ENCODE measurements at places on chromosomes 11 and 22.

DNA sequence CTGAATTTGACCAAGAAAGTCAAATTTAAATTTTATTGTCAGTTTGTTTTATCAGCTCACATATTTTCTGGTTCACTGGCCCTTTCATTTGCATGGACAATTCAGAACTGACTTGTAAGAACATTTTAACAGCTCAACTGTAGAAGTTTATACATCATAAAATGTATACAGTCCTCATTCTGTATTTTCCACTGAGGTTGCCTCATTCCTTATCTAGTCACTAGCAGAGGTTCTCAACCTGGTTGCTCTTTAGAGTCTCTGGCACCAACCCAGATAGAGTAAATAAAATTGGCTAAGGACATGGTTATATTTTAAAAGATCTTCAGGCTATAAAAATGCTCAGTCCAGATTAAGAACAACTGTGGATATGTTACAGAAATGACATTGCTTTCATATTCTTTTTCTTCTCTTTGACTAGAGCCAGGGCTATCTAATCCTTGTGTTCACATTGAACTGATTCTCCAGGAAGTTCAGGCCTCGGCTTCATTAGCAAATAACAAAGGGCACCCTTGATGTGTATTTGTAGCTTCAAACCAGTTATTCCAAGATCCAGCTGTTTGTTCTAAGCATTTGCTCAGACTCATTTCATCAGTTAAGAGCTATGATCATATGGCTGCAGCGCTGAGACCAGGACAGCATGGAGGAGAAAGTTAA lies 782.5 kb downstream of the ETS1 start:
- DNase-seq = no peak

DNA sequence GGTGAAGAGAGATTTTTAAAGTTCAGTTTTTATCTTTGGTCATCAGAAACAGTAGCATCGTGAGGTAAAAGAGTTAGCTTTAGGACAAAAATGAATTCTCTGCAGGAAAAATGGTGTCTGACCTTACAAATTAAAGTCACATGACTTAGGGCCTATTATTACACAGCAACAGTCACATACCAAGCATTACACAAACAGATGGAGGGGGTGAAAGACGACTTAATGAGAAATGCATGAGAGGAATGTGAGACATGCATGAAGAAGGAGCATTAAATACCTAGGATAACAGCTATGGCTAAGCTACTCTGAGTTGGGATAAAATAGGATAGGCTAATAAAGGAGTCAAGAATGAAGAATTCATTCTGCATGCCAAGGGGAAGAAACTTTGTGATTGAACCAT lies 77.5 kb downstream of the BLID start:
- DNase-seq = no peak

DNA sequence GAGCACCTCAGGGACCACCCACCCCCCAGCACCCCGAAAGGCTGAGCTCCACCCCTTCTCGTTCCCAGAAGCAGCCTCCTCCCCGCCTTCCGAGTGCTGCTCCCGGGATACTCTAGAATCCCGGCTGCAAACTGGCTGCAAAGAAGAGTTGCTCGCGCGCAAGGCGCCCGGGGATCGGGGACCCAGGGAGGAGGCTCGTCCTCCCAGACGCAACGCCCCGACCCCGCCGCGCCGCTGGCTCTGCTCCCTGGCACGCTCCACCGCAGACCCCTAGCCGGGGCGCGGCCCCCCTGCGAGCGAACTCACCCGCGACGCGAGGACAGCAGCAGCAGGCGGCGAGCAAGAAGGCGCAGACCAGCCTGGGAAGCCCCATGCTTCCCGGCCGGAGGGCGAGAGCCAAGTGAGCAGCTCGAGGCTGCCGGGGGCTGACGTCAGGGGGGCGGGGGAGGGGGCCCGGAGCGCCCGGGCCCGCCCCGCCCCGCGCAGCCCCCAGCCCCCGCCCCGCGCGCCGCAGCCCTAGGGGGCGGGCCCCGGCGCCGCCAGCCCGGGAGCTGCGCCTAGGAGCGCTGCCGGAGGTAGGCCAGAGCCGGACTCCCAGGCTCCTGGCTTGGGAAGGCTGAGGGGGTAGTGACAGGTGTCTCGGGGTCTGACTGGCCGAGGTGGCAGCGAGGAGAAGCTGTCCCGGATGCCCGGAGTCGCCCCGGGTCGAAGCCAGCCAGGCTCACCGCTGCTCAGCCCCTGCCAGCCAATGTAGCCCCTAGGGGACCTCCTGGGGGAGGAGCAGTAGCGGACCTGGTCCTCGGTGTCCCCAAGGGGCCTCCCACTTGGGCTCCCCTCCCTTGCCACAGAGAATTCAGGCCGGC lies at the start of gene MCAM:
MCAM (minus strand) TSS at position 402 of the 863 bp plus-strand sequence; CDS start at position 373, 29 bp downstream.
- DNase-seq = no peak

GRCh38 chr11:34601085-34601444 lies 19.8 kb upstream of the EHF start:
- DNase-seq = no peak

DNA sequence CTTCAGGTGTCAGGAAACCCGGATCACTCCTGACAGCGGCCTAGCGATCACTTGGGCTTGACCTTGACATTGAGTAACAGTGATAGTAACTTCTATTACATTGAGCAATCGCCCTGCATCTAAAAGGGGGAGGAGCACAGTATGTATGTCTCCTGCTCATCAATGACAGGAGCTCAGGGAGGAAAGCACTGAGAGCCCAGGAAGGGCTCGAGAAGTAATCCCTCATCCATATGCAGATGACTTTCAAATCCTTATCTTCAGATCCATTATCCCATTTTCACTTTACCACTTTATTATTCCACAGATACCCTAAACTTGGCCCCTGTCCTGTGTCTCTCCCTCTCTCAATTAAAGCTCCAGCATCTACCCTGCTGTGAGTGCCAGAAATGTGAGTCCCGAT lies 47.8 kb downstream of the ABTB2 start:
- DNase-seq = no peak

DNA sequence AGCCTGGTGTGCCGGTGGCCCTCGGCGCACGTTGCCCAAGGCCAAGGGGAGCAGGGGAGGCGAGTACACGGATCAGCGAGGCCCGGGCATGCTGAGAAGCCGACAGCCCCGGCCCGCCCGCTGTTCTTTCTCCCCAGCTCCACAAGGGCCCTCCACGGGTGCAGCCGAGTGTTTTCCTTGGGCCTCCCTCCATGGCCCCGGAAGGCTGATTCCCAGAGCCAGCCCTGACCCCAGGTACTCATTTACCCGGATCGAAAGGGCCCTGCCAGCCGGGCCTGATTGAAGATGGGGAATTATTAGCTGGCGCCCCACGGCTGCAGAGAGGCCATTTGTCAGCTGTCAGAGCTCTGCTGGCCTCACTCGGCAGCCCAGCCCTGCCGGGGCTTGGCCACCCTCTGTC lies 53.1 kb downstream of the WNT7B start:
- no peak for DNase-seq

- DNase-seq = peak; percentile 75
Measured at GRCh38 chr11:33362051-33362910, 105.1 kb downstream of the HIPK3 start.

DNA sequence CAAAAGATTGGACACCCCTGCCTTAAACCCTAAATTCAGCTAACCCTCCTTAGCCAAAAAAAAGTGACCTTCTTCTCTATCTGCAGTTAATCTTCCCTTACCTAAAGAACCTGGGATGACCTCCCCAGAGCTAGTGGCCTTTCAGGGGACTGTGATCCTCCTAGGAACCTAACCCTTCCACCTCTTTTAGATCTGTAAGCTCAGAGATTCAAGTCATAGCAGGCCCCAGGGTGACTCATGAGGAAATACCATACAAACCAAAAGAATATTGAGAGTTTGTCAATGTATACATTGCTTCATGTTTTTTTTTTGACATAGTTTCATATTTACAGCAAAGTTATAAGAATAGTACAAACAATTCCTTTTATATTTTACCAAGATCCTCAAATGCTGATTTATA lies 38.3 kb upstream of the CXCR5 start:
- no peak for DNase-seq

GRCh38 chr11:3222003-3222855 lies 3.6 kb upstream of the MRGPRG start:
- DNase-seq = no peak

- no peak for DNase-seq
Measured at GRCh38 chr11:19827399-19828135, 114.9 kb downstream of the NAV2 start.

DNA sequence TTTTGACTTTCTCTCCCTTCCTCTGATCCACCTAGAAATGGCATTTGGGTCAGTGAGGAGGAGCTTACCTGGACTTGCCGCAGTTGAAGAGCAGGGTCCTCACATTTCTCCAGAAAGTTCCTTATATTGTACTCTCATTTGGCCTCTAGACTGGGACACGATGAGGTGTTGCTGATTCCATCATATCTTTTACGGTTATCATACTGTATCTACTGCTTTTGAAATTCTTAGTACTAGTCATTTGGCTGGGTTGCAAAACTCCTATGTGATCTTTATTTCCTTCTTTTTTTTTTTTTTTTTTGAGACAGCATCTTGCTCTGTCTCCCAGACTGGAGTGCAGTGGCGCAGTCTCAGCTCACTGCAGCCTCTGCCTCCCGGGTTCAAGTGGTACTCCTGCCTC lies 58.7 kb upstream of the FAM181B start:
- DNase-seq = no peak

GRCh38 chr11:102846292-102846691 lies 2.9 kb upstream of the MMP3 start:
- DNase-seq = no peak

- no peak for DNase-seq
Measured at GRCh38 chr22:45648301-45649117, 23.1 kb upstream of the ATXN10 start.

DNA sequence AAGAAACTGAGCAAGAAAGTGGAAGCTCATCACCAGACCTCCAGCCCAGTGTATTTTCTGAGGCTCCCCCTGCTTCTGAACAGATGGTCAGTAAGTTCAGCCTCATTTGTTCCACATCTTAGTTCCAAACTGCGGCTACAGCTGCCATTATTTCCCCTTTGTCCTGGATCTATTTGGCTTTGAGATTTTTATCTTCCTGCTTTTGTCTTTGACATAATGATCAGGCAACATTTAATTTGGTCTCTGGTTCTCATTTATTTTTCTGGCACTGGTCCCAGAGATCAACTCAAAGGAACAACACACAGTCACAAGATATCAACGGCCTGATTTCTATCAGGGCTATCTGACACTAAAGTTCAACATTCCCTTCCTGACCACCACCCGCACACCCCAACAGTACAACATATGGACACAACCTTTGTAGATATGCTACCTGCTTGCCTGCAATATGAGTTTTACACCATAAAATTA lies 137.5 kb downstream of the FAM76B start:
- DNase-seq = no peak

DNA sequence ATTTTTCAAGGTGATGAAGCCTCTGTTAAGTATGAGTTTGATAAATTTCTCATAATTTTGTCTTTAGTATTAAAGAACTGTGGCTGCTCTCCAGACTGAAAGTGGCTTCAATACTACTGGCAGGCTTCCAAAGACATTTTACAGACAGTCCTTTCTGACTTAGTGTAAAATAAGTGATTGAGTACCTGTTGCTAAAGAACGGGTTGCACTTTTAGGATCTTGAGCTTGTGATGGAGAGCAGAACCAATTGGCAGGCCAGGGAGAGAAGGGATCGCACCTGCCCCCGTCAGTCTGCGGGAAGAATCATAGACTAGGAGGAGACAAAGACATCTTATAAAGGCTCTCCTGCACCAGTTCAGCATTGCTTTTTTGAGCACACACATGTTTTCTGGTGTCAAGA lies 4.4 kb downstream of the NCAM1 start:
- DNase-seq = no peak

DNA sequence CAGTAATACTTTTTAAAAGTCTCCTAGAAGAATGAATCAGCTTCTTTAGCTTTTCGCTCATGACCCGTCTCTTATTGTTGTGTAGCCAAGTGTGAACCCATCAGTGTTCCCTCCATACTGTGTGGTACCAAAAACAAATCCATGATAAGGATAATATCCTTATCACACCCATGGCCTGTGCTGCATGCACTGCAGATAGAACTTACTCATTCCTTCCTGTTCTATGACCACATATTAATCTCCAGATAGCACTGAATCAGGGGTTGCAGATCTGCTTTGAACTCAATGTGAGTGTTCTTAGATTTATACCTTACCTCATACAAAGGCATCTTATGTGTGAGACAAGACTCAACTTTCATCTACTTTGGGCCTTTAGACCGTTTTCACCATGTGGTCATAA lies 373.4 kb downstream of the JRKL start:
- DNase-seq = no peak

DNA sequence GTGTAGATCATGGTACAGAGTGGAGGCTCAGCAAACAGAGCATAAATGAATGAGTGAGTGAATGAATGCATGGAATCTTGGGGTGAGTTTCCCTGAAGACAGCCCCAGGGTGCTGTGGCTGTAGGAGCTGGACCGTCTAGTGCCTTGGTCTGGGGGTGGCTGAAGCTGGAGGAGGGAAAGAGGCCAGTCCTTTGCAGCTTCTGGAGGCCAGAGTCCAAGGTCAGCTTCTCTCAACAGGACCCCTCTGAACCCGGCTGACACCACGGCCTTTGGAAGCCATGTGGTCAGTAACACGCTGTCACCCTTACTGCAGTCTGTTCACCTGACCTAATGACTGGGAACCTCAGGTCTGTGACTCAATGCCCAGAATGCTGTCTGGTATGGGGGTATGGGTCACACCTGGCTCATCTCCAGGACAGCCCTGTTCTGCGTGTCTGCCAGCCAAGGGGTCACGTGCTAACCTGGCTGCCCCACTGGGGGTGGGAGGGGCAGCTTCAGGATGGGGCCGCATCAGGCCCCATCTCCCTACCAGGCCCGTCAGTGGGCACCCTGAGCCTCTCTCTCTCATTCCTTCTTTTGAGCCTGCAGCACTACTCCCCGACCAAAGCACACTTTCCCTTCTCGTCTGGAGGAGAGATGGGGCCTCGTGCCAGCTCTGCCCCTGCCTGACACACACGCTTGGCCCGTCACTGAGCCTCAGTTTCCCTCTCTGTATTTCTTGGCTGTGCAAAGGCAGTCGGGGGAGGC lies 24.1 kb upstream of the CHKA start:
- DNase-seq = no peak

DNA sequence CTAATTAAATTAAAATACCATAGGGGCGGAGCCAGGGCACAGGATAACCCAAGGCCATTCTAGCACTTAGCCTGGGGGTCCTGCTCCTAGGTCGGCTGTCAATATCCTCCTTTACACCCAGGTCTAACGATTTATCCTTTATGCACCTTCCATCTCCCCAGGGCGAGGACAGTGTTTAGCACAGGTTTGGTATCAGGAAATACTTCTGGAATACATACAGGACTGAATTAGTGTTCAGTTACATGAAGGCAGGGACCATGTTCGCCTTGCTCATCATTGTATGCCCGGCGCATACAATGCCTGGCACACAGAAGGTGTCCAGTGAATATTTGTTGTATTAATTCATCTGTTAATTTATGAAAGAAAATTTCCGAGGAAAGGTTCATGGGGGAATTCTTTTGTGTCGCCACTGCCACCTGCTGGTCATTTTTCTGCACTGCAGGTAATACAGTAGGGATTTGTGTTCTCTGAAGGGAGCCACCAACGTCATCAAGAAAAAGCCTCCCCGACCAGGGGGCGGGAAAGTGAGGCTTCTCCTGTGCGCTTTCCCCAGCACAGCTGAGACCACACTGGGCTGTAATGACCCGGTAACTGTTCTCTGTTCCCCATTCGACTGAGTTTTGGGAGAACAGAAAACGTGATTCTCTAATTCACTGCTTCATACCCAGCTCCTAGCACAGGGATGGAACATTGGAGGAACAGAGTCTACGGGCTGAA lies 68.7 kb upstream of the ASPHD2 start:
- peak; percentile 73 for DNase-seq
